ENCODE measurements at places on chromosomes 1 and 21.

- no peak for DNase-seq
These were observed 5.9 kb downstream of the SSBP3 start for GRCh38 chr1:54400329-54400728.

GRCh38 chr1:214581785-214582184 lies 21.2 kb upstream of the CENPF start:
- DNase-seq = peak; percentile 32

DNA sequence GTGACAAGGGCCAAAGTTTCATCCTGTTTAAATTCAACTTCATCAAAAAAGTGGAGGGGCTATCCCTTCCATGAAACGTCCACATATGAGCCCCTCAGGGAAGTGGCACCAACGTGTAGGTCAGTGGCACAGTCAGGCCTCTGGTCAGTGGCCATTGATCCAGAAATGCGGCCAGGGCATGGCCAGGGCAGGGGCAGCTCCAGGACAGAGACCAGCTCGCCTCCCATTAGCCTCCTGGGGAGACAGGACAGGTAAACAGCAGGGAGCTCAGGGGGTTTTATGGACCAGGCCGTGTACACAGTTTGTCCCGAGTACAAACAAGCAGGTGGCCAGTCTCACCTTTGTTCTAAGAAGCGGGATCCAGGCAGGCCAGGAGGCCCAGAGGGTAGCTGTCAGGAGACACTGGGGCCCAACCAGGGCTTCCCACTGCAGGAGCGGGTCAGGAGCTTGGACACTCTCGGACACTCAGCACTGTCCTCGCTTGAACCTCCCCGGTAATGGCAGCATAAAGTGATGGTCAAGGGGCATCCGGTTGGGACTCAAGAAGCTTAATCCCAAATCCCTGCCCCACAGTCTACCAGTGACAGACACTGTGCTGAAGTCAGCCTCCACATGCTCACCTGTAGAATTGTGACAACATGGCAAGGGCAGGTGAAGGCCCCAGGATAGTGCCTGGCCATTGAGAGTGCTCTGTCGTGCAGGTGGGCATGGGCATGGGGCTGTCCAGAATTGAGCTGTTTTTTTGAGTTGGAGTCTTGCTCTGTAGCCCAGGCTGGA lies 144.1 kb upstream of the ERRFI1 start:
- no peak for DNase-seq

DNA sequence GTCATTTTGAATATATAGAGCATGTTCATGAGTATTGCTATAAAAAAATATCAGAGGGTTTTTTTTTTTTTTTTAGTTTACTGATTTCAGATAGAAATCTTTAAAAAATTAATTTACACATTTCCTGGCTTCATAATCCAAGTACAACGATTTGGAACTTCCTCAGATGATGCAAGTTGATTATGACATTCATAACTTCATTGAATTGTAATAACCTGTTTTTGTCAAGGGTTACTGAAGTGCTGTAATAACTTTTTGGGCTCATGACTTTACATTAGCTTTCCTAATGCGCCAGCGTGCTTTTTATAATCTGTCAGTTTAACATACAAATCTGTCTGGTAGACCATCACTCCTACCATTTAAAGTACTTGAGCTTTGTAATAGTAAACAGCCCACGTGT lies 81.3 kb downstream of the SASS6 start:
- no peak for DNase-seq

- DNase-seq = no peak
These were observed 84.7 kb downstream of the DISP3 start for GRCh38 chr1:11563560-11564069.

GRCh38 chr1:91811363-91812025 lies 74.5 kb downstream of the TGFBR3 start:
- DNase-seq = no peak

- DNase-seq = no peak
These were observed 39.3 kb downstream of the MTARC1 start for GRCh38 chr1:220825819-220826551.

- DNase-seq = no peak
These were observed 33.1 kb downstream of the SLC2A7 start for GRCh38 chr1:8992936-8993687.

Data from NCI-H446 treated with DMSO at 0.1 percent for 48 hours (cell line).